ENCODE measurements at places on chromosomes 12 and 14.

GRCh38 chr14:50762001-50762930 lies 68.7 kb downstream of the NIN start:
- DNase-seq: no peak

GRCh38 chr12:76153616-76154015 lies 69.1 kb upstream of the NAP1L1 start:
- DNase-seq: no peak

- DNase-seq: no peak
Observed at GRCh38 chr12:126874427-126875026, 1392.4 kb upstream of the TMEM132C start.

DNA sequence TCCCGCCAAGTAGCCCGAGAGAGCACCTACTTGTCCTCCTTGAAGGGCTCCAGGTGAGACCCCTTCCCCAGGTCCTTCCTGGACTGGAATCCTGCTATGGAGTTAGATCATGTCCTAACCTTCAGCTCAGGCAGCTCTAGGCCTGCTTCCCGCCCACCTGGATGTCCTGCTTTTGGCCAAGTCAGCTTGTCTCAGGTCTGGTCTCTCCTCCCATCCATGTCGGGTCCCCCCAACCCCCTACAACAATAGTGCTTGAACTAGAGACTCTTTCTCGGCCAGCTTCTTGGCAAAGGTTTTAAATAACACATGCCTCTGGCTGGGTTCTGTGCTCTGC lies 3.6 kb downstream of the NAB2 start:
- no peak for DNase-seq

- DNase-seq: no peak
Observed at GRCh38 chr12:114671066-114671442, 12.9 kb downstream of the TBX3 start.
